Immature natural killer cell (primary cell): ENCODE measurements at places on chromosomes 13 and 19. TPM values are rescaled to one million over a fixed set of nuclear protein-coding genes. Genes with fewer than 3 reads are reported as not detected.
A peak's percentile ranks its signal among the peaks of the same experiment; 100 is the strongest.

Gene PSG7
- polyA plus RNA-seq: not detected

Gene OR7D2
- polyA plus RNA-seq: not detected

Gene RFPL4A
- polyA plus RNA-seq: not detected

Gene PGLYRP2
- not detected for polyA plus RNA-seq

Gene ZNF99
- not detected for polyA plus RNA-seq

Gene NLRP5
- not detected for polyA plus RNA-seq

Gene CEACAM16
- polyA plus RNA-seq: not detected

Gene TMEM221
- not detected for polyA plus RNA-seq

Gene LHFPL6
- not detected for polyA plus RNA-seq

DNA sequence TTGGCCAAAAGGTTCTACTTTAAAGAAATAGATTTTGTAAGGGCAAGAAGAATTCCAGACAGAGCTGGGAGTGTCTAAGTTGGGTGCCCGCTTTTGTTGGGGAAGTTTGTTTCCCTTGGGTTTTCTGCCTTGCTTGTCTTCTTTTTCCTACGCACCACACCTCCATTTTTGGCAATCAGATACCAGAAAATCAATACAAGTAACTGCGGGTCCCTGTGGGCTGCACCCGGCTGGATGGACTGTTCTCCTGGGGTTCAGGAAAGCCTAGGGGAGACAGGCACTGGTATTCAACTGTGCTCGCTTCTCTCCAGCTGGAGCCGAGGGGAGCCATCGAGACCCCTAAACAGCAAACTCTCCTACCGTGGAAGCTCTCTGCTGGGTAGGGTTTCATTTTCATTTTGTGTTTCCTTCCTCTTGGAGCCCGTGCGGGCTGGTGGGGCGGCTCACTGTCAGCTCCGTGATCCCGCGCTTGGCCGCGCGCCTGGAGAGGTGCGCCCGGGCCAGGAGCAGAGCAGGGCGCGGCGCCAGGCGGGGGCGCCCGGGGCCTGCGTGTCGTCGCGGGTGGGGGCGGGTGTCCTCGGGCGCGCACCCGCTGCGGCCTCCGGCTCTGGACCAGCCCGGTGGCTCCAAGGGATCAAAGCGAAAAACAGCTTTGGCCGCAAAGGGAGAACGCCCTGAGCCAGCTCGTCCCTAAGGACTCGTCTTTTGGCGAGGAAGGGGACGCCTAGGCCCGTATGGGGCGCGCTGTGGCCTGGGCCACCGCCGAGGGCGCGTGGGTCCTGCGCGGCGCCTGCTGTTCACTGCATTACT, 347.2 kb downstream of the ZNF536 start:
- DNase-seq: no peak

- DNase-seq: no peak
These were observed 6.6 kb upstream of the FLT3 start for GRCh38 chr13:28106976-28107375.

GRCh38 chr19:33821871-33822270, 25.2 kb downstream of the KCTD15 start:
- no peak for DNase-seq

DNA sequence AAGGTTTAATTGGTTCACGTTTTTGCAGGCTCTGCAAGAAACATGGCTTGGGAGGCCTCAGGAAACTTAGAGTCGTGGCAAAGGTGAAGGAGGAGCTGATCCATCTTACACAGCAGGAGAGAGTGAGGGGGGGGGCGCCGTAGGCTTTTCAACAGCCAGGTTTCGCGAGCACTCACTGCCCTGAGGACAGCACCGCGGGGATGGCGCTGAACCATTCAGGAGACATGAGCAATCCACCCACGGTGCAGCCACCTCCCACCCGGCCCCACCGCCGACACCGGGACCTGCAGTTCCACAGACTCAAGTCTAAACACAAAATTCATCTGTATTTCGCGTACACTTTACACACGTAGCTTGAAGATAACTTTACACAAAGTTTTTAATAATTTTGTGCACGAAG, 73.6 kb downstream of the KDM4B start:
- no peak for DNase-seq

DNA sequence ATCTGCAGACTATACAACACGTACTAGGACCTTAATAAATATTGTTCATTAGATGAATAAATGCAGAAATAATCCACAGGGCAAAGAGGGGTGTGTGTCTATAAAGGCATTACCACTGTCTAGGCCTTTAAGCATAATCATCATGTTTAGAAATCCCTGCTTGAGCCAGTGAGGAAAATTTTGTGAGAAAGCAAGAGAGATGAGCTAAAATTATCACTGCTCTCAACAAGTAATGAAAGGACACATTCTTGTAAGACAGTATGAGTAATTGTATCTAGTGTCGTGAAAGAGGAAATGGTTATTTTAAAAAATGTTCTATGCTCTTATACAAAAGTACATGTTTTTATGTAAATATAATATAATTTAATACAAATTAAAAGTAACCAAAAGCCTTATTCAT, 1699.4 kb downstream of the PCDH9 start:
- no peak for DNase-seq

GRCh38 chr13:52411629-52412028, 5.7 kb upstream of the THSD1 start:
- DNase-seq: no peak

- DNase-seq: no peak
These were observed 6.9 kb downstream of the SLC39A3 start for GRCh38 chr19:2732883-2733282.

GRCh38 chr19:35341565-35342225, 6.0 kb upstream of the FFAR1 start:
- no peak for DNase-seq

DNA sequence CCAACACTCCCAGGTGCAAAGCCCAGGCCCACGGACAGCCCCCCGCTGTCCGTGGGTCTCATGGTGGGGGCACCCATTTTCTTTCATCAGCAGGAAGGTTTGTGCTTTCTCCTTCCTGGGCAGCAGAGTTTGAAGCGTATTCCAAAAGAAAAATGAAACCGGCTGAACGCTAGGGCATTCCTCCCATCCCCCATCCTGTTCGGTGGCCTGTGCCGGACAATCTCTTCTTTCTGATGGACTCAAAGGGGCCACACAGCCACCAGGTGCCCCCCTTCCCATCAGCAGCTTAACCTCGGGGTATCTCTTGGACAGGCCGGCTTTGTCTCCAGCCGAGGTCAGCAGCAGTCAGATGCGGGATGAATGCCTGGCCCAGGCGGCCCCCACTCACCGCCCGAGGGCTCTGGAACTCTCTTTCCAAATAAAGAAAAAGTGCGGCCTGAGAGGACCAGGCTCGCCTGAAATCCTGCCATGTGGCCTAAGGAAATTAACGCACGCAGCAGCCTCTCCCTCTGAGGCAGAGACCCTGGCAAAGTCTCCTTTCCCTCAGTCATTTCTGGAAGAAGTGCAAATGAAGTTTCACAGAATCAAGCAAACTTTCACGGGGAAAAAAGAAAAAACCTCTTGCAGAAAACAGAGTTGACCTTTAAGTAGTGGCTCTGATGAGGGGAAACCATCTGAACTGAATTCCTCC, 67.8 kb downstream of the RASA3 start:
- no peak for DNase-seq

DNA sequence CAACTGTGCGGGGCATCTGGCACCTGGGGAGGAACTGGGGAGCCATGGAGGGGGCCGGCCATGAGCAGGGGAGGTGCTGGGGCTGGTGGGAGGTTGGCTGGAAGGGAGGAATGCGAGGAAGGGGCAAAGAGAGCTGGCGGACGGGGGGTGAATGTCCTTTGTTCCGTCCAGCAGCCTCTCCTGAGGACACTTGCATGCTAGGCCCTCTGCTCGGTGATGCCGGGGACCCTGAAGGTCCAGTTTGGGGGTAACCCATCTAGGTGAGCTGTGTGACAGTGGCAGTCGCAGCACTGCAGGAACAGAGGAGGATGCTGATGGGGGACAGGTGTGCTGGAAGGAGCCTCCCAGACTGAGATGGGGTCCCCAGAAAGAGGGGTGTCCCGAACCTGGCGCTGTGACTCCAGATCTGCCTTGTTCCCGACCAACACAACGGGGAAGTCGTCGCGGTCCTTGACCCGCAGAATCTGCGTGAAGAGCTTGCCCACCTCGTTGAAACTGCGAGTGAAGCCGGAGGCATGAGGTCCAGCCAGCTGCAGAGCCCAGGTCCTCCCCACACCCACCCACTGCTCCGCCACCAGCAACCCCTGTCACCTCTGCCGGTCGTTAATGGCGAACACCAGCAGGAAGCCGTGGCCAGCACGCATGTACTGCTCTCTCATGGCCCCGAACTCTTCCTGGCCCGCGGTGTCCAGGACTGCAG, 3.6 kb downstream of the RRAS start:
- no peak for DNase-seq

- no peak for DNase-seq
These were observed 7.6 kb upstream of the OR1I1 start for GRCh38 chr19:15074371-15074770.

DNA sequence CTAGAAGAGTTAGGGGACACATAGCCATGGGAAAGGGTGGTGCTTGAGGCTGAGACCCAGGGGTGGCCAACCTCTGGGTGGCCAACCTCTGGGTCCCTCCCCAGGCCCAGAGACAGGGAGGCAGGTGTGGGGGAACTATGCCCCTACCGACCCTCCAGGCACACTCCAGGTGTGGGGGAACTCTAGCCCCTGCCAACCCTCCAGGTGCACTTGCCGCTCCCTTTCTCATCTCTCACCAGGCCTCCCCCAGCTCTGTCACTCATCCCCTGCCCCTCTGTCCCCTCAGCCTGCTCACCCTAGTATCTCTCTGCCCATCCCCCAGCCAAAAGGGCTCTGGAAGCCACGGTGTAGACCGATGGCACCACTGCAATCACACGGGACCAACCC, 10.6 kb upstream of the VSTM2B start:
- no peak for DNase-seq

- DNase-seq: no peak
These were observed 303.9 kb downstream of the SLITRK5 start for GRCh38 chr13:87975035-87975434.

DNA sequence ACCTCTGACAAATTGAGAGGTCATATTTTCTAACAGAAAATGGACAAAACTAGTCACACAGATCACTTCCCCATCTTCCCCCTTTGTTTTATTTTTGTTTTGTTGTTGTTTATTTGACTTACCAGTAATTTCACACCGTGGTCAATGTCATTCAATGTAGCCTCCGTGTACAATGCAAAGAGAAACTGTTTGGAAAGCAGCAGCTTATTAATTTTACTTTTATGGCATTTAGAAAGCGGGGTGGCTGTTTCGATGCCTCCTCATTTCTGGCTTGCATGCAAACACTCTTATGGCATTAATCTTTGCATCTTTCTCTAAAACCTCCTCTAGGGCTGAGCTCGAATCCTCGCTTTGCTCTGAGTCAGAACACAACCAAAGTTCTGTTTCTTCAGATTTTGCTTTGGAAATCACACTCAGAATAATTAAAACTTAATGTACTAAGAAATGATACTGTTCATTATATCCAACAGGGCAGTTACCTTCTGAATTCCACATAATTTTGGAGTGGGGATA, 77.0 kb downstream of the ZNF536 start:
- DNase-seq: no peak

DNA sequence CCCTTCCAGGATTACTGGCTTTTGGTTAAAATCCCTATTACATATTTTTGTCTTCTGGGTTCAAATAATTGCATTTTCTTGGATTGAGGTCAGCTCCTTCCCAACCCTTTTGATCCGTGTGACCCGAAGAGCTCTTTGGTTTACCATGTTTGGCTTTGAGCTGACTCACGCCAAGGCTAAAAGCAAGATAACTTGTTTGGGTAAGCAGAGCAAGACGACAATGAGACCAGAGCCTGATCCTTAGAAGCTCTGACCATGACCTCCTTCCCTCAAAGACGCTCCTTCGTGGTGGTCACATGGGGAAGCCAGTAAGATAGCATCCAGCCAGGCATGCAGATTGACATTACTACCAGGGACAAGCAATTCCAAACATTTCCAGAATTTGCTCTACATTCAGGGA, 153.8 kb downstream of the DCT start:
- no peak for DNase-seq

GRCh38 chr19:29117926-29118325, 95.0 kb downstream of the UQCRFS1 start:
- no peak for DNase-seq

GRCh38 chr13:19618977-19619376, 14.5 kb upstream of the MPHOSPH8 start:
- no peak for DNase-seq

DNA sequence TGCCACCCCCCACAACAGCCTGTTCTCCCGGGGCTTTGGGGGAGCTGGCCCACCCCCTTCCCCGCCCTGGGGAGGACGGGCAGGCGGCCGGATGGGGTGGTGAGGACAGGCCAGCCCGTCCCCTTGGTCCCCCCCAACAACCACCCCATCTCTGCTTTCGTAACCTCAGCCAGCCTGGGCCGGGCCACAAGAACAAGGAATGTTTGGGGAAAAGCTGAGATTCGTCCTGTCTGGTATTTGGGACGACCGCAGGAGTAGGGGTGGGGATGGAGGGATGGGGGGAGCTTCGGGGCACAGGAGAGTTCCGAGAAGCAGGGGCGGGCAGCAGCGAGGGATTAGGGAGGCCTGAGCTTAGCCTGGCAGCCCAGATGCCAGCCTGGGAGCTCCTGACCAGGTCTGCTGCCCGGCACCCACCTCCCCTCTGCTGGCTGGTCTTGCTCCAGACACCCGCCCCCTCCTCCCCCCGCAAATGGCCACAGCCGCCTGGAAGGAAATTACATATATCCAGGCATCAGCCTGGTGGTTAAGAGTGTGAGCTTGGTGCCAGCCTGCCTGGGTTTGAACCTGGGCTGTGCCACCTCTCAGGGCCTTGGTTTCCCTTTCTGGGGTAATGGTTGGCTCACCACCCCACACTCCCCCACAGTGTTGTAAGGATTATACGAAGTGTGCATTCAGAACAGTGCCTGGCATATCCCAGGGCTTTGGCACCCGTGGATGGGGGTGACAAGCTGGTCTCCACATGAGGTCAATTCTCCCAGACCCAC, at the start of gene PODNL1:
TSS of gene PODNL1 (minus strand) at position 117 of the 764 bp plus-strand sequence. CDS start 236 bp downstream, outside the sequence.
- peak; percentile 23 for DNase-seq

DNA sequence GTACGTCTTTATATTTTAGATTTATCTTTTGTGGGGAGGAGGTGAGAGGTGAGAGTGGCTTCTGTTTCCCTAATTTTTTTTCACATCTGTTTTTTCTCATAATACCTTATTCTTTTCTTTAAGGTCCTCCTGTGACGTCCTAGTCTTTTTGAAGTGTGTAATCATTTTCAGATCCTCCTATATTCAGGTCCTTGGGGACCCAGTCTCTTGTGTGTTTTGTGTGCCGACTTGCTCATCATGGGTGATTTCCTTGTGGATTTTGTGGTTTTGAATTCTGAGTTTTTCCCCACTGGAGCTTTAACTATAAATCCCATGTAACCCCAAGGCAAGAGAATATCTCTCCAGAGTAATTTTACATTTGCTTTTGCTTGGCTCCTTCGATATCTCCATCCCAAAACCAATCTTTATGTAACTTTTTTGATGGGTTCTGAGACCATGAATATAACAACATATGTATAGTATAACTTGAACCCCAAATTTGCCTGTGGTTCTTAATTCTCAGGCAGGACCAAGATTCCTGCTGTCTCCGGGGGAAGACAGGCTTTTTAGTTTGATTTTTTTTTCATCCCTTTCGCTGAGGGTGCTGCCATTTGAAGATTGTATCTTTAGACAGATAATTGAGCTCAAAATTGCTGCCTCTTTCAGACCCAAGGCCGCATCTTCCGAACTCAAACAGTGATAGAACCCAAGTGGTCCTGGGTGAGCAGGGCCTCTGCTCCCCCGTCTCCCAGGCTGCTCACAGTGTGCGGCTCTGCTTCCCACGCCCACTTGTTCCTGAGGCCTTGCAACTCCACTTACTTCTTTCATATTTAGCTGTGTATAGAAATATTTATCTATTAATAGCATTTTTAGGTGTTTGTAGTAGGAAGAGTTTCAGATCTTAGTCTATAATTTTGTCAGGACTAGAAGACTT, 59.1 kb upstream of the GPR183 start:
- DNase-seq: no peak
